ENCODE measurements at places on chromosomes 7 and 10.

DNA sequence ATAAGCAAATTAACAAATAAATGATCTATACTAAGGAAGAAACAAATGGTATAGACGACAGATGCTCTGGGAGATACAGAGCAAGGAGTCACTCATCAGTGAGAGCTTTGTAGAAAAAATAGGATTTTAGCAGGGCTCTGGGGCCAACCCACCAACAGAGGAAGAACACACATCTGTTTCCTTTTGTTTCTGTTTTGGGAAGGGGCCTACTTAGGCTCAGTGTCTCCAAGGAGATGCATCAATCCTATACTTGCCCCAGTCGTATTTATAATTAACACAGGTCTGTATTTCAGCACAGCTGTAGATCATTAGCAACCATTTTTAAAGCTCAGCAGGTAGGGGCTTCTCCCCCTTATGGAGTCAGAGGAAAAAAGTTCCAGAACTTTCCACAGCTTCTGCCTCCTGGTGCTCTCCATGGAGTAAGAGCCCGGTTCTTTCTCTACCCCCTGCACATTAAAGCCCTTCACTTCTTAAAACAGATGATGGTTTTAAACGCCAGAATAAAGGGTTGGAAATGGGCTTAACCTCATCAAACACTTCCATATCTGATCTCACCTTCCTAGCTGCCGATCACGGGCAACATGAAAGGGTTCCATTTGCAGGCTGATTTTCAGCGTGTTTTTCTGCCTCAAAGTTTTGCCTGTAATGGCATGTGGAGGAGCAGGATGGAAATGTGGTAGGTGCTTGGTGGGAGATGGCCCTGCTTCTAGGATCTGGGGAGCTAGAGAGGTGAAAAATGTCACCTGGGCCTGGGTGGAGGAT is 291.7 kb downstream of the TCF7L2 start:
- no peak for DNase-seq

DNA sequence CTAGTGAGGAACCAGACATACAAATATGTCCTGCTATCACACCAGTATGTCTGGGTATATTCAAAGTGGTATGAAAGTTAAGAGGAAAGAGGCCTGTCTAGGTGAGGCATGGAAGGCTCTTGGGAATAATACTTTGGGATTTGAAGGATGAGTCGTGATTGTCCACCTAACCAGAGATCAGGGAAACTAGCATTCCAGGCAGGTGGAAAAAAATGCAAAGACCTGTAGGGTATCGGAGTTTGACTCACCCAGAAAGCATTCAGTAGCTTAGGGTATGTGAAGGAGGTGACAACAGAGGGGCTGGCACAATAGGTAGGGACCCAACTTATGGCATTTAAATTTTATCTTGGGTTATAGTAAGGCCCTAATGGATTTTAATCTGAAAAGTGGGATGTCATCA is 950 bp upstream of the GCC1 start:
- no peak for DNase-seq

- no peak for DNase-seq
These were observed 10.5 kb upstream of the RADIL start for GRCh38 chr7:4893929-4894475.

DNA sequence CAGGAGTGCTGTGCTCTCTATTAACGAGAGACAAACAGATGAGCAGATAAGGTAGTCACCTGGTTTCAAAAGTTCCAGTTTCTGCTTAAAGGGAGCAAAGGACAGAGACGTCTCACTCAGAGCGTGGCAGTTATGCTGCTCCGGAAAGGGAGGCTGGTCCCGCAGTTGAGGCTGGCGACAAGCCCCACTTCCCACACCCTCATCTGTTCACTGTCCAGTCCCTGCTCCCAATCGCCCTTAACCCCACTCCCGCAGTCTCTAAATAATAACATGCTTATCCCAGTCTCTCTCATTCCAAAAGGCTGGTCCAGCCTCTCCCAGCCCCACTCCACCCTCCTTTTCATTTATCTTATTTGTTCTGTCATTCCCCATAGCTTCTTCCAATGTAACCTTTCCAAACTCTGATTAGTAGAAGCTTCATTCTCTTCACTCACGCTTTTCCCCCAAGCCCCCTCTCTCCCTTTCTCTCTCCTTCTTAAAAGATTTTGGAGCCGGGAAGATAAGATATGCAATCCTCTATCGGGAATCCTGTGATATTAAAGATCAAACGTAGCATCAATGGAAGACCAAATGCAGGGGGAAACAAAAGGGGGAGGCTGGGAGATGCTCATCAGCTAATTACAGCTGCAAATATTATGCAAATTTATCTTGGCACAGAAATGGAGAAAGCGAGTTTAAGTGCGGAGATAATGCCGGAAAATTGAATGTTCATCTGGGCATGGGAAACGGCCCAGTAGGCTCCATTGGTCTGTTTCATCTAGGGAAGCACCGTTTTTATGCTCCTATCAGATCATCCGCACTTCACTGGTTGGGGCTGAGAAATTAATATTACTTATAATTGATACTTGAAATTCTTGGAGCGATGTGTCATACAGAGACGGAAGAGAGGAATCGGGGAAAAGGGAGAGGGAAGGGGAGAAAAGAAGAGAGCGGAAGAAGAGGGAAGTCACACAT is 16.3 kb upstream of the GATA3 start:
- no peak for DNase-seq

DNA sequence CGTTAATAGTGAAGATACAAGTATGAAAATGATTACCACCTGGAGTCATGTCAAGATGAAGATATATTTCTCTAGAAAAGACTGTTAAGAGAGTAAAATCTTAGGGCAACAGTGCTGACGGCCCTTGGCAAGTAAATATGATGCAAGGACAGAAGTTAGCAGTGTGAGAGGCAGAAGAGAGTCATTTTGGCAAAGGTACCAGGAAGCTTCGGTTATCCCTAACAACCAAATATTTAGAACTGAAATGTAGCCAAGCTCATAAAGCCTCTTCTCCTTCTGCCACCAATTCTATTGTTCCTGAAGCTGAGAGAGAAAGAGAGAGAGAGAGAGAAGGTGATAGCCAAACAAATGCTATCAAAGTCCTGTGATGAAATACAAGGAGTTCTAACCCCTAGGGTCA is 109.6 kb downstream of the MACC1 start:
- DNase-seq: no peak

- DNase-seq: no peak
These were observed 125.1 kb upstream of the RAB11FIP2 start for GRCh38 chr10:118171861-118172260.

DNA sequence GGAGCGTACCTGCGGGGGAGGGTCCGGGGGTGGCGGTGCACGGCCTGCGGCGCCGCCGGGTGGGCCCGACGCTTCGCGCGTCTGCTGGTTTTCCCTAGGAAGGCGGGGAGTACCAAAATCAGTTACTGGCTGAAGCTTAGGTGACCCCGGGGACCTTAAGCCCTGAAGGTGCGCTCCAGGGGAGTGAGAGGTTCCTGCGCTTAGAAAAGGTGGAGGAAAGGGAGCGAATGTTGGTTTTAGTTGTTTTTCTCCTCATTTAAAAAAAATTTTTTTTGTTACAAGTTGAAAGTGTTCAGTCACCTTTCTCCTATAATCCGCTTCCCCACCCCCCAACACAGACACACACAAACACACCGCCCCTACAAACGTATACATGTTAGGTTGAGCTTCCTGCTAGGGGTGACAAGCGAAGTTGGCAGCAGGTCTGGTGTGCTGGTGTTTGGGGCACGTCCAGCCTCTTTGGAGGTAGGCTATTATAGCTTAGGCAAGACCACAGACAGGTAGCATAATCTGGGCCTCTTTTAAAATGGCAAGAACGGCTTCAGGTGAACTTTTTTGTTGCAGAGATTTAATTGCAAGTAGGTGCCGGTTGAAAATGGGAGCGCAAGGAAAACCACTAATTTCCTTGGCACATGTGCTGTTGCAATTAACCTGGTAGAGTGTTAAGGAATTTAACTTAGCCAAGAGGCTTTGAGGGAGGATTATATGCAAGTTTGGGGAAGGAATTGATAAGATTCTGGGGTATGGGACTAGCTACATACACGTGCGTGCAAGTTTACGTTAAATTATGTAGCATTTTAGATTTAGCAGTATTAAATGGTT is 945 bp downstream of the ADD3 start:
- DNase-seq: peak; percentile 65

DNA sequence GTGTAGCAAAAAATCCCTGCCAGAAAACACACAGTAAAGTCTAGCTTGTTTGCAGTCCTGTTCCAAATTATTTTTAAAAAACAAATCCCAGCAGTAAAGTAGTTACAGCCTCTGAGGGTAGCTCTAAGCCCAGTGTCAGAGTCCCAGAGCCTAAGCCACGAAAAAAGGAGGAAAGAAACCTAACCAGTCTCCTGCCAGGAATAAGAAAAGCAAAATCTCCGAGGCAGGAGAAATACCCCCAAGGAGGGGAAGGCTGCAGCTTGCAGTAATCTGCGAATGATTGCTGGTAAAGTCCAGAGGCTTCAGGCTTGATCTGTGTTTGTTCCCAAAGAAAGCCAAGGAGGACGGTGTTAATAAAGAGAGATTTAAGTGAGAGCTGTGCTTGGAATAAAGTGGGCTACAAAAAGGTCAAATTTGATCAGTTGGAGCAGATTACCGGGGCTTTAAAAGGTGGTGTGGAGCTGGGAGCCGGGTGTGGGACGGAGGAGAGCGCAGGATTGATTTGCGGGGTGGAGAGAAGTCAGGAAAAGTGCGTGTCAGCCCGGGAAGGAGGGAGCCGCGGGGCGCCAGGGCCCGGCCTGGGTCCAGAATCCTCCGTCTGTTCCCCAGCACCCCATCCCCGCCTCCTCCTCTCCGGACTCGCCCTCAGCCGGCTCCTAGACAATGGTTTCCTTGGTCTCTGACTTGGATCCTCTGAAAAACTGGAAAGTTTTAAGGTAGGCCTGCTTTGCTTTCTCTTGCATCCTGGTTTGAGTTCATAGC is 219.4 kb upstream of the CELF2 start:
- no peak for DNase-seq

DNA sequence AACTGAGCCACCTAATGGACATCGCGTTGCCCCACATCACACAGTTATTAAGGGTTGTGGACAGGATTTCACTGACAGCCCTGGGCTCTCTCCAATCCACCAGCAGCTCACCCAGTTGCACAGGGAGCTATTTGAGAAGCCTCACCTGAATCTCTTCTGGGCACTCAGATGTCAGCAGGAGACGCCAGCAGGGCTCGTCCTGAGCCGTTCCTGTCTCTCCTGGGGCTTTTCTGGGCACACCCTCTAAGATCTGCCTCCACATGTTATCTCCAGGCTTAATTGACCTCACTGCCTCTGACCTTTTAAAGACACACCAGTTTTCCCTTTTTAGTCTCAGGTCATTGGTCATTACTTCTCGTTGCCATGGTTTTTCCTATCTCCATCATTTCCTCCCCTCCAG is 63.0 kb downstream of the GRID1 start:
- DNase-seq: no peak

DNA sequence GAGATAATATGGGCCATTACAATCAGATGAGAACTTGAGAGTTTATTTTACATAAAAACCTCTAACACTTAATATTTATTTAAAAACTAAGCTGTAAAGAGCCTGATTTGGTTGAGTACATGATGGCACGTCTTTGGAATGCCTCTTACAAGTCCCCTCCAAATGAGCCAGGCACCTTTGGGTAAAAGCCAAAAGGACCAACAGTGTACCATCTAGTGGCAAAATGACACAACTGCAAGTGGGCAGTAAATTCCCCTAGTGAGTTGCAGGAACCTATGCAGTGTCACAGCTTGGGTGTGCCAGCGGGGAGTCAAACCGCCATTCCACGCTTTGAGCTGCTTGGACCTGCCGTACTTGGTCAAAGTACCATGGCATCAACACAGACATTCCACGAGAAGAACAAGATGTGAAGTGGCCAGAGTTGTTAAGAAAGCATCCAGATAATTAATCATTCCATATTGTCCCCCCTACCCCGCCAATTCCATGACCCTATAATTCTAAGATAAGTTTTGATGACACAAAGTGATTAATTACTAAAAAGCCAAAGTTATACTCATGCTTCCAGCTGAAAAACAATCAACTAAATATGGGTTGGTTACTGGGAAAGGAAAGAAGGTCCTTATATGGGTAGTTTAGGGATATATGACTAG is 115.2 kb downstream of the SORBS1 start:
- peak; percentile 19 for DNase-seq

- DNase-seq: peak; percentile 38
These were observed 35.5 kb upstream of the NCAPG2 start for GRCh38 chr7:158740013-158740656.

DNA sequence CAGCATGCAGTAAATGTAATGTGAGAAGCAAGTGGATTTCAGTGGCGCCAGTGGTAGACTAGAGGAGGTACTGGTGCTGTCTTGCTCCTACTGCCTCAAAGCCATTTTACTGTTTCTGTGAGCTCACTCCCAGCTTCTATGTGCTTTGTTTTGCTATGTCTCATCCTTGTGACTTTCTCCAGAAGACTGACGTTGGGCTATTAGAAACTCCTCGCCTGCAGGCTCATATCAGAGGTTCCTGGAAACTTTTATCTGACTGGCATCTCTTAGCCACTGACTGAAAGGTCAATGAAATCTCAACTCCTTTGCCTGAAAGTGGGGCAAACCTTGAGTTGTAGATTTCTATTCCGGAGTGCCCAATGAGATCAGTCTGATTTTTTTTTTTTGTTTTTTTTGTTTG is 66.4 kb upstream of the SORCS1 start:
- no peak for DNase-seq

- peak; percentile 51 for DNase-seq
These were observed 1.1 kb upstream of the PWWP2B start for GRCh38 chr10:132395704-132396493.

DNA sequence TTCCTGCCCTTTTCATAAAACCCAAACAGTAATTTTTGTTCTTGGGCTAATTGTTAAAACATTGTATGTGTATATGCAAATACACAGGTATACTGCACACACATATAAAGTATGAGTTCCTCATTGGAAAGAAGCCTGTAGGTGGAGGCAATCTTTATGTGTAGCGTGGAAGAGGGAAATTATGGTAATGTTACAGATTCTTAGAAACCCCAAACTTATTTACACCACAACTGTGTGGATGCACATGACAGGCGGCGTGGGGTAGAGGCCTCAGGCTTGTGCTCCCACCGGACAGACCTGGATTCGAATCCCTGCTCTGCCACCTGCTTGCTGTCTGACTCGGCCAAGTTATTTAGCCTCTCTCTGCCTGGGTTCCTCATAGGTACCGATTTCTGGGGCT is 223.0 kb downstream of the CELF2 start:
- no peak for DNase-seq

GRCh38 chr7:54995610-54996363 is 23.0 kb upstream of the EGFR start:
- DNase-seq: no peak
